ENCODE measurements at places on chromosomes 1 and 21.

GRCh38 chr1:76989976-76990375, 122.7 kb downstream of the ST6GALNAC5 start:
- DNase-seq, result no peak

- no peak for DNase-seq
Measured at GRCh38 chr1:208581209-208581608, 337.0 kb upstream of the PLXNA2 start.

GRCh38 chr1:159751031-159751430, 29.7 kb upstream of the DUSP23 start:
- no peak for DNase-seq

DNA sequence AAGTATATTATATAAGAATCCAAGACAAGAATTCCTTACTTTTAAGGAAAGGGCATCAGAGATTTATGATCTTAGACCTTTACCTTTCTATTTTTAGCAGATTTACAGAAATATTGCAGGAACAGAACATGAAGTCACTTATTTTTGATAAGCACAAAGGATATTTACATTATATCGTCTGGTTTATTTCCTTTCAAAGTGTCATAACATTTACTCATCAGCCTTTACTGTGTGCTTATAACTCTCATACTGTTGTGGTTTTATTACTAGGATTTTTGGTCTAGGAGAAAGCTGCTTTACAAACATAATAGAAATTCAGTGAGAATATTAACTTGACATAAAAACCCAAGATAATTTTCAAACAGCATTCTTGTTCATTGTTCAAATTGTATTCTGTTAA, 47.6 kb downstream of the APP start:
- DNase-seq, result no peak

- DNase-seq, result no peak
Measured at GRCh38 chr1:155931332-155932038, 2.7 kb downstream of the KHDC4 start.

DNA sequence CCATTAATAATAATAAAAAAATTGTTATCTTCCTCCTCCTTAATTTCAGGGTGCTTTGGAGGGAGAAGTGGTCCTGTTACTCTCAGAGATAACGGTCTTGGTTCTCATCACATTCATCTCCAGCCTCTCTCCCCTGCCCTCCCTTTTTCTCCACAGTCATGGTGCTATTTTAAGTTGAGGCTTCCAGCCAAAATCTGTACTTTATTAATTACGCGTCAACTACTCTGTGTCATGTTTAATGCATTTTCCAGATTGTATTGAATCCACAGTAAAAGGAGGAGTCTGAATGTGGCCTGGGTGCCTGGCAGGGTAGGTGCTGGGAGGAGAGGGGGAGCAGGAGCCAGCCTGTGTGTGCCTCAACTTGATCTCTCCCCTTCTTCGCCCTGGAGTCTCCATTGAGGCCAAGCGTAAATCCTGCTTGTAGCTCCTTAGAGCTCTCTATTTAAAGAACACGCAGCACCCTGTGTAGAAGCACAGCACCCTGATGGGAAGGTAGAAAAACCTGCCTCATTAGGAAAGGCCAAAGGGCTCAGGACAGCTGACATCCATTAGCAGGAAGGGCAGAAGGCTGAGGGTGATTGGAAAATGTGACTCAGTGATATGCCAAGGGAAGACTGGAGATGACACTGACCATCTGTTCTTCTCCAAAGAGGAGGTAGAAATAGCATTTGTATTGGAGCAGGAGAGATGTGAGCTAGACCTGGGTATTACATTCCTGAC, 82.4 kb downstream of the PLXNA2 start:
- DNase-seq, result no peak

DNA sequence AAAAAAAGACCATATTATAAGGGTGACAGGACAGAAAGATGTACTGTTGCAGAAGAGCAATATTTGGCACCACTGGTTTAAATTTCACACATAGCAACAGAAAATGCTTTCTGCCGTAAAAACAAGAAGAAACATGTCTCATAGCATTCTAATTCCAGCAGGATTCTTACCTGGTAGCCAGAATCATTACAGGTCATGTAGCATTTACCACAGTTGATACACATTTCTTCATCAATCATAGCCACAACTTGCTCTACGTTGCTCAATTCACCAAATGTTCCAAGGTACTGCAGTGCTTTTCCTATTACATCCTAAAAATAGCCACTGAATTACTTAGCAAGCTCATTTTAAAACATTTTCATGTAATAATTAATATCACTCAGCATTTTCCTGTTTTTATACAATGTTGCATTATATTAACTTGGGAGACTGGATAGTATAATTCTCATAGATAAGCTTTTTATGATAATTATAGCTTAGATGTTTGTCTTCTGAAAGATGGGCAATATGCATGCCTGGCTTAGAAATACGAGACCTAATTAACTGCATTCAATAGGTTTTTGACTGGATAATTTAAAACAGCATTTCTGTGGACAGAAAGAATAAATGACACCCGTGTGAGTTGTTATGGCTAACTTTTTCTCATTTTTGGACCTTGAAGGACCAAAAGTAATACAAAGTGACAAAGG, 360.7 kb downstream of the PTBP2 start:
- DNase-seq, result no peak

GRCh38 chr1:209748620-209749019, 7.2 kb upstream of the TRAF3IP3 start:
- no peak for DNase-seq

GRCh38 chr1:12173631-12174121, 6.9 kb downstream of the TNFRSF1B start:
- peak; percentile 50 for DNase-seq

DNA sequence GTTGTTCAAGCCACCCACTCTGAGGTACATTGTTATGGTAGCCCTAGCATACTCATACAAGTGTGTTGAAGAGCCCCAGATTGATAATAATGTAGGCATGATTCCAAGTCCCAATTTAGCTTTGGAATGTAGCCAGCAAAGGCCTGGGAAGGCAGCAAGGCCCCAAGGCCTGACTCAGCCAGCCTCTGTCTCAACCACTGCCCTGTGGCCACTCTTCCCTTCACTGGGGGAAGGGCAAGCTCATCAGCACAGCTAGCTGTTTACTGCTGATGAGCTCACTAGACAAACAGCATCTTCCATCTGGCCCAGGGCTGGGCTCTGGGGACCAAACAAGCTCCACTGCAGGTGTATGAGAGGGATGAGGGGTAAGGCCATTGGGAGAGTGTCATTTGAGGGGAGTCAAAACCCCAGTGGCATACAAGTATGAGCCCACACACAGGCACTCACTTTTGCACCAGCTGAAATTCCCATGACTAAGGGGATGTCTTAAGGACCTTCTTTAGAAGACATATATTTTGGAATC, 2.2 kb upstream of the IRF6 start:
- DNase-seq, result no peak

- no peak for DNase-seq
Measured at GRCh38 chr1:32228771-32229170, 6.6 kb downstream of the EIF3I start.

DNA sequence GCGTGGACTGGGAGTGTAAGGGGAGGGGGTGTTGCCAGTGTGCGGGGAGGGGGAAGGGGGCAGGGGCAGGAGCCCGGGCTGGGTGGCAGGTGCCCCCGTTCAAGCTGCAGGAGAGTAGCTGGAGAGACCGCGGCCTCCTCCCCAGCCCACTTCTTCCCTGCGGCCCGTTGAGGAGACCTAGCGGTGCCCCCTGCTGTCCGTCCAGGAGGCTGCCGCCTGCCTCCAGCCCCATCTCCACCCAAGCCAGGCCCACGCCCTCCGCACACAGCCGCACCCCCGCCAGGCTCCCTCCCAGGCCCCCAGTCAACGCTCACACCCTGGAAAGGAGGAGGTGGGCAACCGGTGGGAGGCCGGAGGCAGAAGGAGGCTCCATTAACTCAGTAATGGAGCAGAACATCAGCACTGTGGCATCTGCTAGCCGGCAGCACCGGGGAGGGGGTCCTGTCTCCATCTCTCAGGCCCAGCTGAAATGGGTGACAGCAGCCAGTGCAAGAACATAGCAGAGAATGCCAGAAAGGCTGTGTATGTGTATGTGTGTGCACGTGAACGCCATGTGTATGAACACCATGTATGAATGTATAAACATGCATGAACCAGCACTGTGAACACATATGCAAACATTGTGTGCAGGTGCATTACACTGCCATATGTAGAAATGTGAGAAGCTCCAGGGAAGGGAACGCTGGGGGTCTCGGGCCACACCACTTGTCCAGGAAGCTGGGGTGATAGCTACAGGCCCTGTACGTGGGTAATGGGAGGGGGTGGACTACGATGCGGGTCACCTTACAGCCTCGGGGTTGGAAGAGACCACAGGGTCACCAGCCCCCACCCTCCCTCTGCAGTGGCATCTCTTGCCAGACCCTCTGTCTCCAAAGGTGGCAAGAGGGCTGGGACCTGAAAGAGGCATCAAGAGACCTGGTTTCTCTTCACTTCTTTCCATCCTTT, 84.6 kb downstream of the SYT2 start:
- DNase-seq, result peak; percentile 45

GRCh38 chr1:6648556-6648955, 23.9 kb downstream of the THAP3 start:
- DNase-seq, result no peak

GRCh38 chr1:53266038-53266437, 27.7 kb upstream of the MAGOH start:
- no peak for DNase-seq

DNA sequence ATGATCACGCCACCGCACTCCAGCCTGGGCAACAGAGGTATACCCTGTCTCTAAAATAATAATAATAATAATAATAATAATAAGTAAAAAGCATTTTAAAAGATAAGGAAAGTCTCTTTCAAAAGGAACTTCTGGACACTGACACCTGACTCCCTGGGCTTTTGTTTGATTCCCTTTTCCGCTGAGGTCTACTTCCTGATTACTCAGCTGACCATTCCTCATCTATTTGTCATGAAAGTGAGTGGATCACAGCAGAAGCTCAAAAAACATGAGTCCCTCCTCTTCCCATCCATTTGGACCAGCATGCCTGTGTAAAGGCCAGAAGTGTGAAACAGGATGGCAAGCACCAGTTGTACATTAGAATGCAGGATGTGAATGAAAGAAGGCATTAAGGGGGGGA, 61.1 kb upstream of the FBXO28 start:
- no peak for DNase-seq

GRCh38 chr1:75967719-75968118, 35.5 kb upstream of the ASB17 start:
- DNase-seq, result no peak

DNA sequence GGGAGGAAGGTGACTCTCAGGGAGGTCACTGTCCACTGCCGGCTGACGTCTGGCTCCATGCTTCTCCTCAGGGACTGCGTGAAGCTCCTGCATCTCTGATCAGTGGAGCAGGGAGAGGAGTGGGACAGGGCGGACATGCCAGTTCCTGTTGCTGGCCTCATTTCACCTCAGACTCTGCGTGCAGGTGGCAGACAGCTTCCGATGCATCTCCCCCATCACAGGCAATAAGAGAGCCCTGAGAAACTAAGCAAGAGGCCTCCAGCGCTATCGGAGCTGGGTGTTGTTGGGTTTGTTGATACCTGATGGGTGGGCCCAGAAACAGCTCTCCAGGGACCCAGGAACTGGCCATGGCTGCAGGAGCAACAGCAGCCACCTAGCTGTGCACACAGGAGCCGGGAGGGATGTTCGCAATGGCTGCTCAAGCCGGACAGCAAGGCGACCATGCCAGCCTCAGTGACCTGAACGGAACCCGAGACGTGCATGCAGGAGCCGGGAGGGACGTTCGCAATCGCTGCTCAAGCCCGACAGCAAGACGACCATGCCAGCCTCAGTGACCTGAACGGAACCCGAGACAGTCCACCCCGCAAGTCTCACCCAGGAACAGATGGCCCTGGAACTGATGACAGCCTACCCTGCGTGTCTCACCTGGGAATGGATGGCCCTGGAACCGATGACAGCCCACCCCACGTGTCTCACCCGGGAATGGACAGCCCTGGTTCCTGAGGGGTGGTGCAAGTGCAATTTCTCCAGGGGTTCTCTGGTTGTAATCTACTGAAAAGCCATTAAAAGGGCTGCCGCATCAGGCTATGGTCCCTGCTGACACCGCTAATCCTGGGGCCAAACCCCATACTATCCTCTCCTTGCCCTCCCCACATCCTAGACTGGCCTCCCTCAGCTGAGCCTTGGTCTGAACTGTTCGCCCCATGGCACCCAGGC, 14.2 kb upstream of the PCBP3 start:
- DNase-seq, result no peak

- no peak for DNase-seq
Measured at GRCh38 chr1:89221341-89221740, 22.6 kb upstream of the GBP4 start.

GRCh38 chr1:27529704-27530018, 39.7 kb upstream of the WASF2 start:
- no peak for DNase-seq

- DNase-seq, result no peak
Measured at GRCh38 chr1:231240531-231240882, 505 bp upstream of the GNPAT start.

DNA sequence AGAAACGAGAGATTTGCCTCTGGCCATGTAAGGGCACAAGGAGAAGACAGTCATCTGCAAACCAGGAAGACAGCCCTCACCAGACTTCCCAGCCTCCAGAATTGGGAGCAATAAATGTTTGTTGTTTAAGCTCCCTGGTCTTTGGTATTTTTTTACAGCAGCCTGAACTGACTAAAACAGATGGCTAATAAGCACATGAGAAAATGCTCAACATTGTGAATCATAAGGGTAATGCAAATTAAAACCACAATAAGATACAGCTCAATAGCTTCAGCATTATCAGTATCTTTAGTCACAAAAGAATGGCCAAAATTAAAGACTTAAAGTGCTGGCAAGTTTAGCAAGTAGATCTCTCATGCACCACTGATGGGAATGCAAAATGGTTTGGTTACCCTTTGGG, 11.7 kb downstream of the UBE2G2 start:
- DNase-seq, result no peak

- DNase-seq, result no peak
Measured at GRCh38 chr1:236120721-236121153, 21.6 kb upstream of the GPR137B start.

- DNase-seq, result no peak
Measured at GRCh38 chr1:195195423-195196057, 1412.7 kb downstream of the KCNT2 start.

GRCh38 chr1:91885716-91886506, at the start of gene TGFBR3:
TGFBR3 (minus strand) TSS chr1:91886151; CDS start chr1:91861531, 24,620 bp downstream.
- peak; percentile 80 for DNase-seq

GRCh38 chr1:236853921-236854604, 59.0 kb downstream of the MTR start:
- DNase-seq, result no peak

- DNase-seq, result peak; percentile 40
Measured at GRCh38 chr1:165129568-165130164, 226.8 kb downstream of the LMX1A start.

- no peak for DNase-seq
Measured at GRCh38 chr1:244628789-244629188, 24.1 kb upstream of the DESI2 start.

DNA sequence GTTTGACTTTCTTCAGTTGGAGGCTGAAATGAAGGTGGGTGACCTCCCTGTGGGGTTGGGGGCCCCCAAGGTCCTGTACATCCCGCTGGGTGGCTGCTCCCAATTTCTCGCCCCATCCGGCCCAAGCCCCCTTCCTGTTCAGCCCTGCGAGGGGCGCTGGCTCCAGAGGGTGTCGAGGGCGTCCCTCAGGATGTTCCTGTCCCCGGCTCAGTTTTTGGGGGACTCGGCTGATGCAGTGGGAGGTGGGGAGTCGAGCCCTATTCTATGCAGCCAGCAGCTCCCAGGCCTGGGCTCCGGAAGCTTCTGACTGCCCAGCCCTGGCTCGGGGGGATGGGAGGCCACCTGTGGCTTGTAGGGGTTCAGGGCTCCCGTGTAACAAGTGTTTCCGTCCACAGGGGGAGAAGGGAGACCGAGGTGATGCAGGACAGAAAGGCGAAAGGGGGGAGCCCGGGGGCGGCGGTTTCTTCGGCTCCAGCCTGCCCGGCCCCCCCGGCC, 38.2 kb downstream of the SLC19A1 start:
- no peak for DNase-seq
